Psoas muscle (tissue), 8 donors: ENCODE measurements at places on chromosomes 16 and 17. TPM values are rescaled to one million over a fixed set of nuclear protein-coding genes. Genes with fewer than 3 reads are reported as not detected.
A peak's percentile ranks its signal among the peaks of the same experiment; 100 is the strongest.

- no peak for DNase-seq
- H3K4me3 ChIP-seq: no peak overlapping the region
- H3K36me3 ChIP-seq: peaks cover 76% of the 10 kb centered on the region
- peak overlapping the region; percentile 77 for H3K27ac ChIP-seq
Observed at GRCh38 chr17:63950940-63951907, 19.1 kb upstream of the CD79B start.

DNA sequence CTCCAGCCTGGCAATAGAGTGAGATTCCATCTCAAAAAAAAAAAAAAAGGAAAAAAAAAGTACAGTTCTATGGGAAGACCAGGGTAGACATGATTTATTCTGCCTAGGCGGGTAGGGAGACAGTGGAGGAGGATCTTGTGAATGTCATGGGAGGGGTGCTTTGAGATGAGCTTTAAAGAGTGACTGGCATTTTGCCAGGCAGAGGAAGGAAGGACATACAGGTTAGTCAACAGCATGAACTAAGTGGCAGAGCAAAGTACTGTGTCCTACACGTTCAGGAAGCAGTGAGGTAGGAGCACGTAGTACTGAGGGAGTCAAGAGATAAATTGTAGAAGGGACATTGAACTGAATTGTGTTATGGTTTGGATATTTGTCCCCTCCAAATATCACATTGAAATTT is 451.5 kb downstream of the TOX3 start:
- H3K36me3 ChIP-seq: no peaks in the 10 kb centered on the region
- H3K27ac ChIP-seq: no peak overlapping the region
- no peak overlapping the region for H3K4me3 ChIP-seq
- H3K27me3 ChIP-seq: no peaks in the 10 kb centered on the region

DNA sequence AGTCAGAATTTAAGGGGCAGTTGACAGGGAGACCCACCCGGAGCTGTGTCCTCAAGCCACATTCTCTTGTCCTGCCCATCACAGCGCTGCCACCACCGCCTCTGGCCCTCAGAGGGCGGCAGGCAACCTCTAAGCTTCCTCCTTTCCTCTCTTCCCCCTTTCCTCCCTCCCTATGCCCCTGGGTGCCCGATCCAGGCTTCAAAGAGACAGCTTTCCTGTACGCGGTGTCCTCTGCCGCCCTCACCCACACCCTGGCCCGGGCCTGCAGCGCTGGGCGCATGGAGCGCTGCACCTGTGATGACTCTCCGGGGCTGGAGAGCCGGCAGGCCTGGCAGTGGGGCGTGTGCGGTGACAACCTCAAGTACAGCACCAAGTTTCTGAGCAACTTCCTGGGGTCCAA is 23.5 kb downstream of the WNT9B start:
- no peaks in the 10 kb centered on the region for H3K36me3 ChIP-seq
- no peaks in the 10 kb centered on the region for H3K27me3 ChIP-seq
- no peak for DNase-seq
- H3K4me1 ChIP-seq: no peaks in the 10 kb centered on the region
- H3K27ac ChIP-seq: no peak overlapping the region

DNA sequence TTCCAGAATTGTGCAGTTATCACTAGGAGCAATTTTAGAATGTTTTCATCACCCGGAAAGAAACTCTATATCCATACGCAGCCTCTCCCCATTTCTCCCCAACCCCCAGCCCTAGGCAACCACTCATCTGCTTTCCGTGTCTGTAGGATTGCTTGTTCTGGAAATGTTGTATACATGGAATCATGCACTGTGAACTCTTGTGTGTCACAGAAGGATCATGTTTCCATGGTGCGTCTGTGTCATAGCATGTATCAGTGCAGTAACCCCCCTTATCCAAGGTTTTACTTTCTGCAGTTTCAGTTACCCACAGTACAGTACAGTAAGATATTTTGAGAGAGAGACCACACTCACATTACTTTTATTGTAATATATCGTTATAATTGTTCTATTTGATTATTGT is 299.4 kb downstream of the CPPED1 start:
- H3K4me1 ChIP-seq: no peaks in the 10 kb centered on the region
- H3K36me3 ChIP-seq: no peaks in the 10 kb centered on the region
- H3K27ac ChIP-seq: no peak overlapping the region
- no peaks in the 10 kb centered on the region for H3K27me3 ChIP-seq

DNA sequence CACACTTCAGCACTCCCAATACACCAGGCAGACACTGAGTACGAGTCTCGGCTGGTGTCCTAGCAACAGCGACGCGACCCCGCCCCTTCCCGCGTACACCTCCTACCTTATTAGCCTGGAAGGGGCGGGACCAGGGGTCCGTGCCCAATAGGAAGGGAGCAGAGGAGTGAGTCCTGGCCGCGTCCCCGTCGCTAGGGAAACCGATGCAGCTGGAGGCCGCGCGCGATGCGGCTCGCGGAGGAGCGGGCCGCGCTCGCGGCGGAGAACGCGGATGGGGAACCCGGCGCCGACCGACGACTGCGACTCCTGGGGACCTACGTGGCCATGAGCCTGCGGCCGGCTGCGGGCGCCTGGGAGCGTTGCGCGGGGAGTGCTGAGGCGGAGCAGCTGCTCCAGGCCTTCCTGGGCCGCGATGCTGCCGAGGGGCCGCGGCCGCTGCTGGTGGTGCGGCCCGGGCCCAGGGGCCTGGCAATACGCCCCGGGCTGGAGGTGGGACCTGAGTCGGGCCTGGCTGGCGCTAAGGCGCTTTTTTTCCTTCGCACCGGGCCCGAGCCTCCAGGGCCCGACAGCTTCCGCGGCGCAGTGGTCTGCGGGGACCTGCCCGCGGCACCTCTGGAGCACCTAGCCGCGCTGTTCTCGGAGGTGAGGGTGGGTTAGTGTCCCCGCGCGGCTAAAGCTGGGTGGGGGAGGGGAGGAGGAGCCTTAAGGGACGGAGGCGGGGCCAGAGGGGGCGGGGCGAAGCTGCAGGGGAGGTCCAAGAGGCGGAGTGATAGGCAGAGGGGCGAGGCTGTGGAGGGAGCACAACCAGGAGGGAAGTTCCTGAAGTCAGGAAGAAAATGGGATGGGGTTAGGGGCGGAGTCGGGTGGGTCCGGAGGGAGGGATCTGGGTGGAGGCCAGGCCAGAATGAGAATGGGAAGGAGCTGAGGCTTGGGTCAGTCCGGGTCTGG is at the start of gene DNAH9:
TSS of gene DNAH9 (plus strand) at position 197 of the 948 bp plus-strand sequence. CDS start at position 226, 29 bp downstream.
- no peaks in the 10 kb centered on the region for H3K27me3 ChIP-seq
- no peaks in the 10 kb centered on the region for H3K36me3 ChIP-seq
- DNase-seq: peak; percentile 94
- no peaks in the 10 kb centered on the region for H3K4me1 ChIP-seq
- peak within 1 kb of the TSS; percentile 56 for H3K4me3 ChIP-seq

DNA sequence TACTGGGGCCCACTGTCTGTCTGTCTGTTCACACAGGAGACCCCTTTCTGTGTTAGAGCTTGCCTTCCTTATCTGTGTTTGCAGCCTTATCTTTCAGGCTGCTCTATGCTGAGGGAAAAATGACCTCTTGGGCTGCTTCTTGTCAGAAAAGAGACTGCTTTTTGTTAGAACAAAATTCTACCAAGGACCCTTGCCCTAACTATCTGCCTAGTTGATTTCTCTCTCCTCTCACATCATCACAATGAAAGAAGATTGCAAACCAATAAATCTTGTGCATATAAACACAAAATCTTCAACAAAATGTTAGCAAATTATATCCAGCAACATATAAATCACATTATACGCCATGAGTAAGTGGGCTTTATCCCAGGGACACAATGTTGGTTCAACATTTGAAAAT is 1117.7 kb downstream of the CDH11 start:
- no peaks in the 10 kb centered on the region for H3K27me3 ChIP-seq
- no peaks in the 10 kb centered on the region for H3K36me3 ChIP-seq
- no peaks in the 10 kb centered on the region for H3K4me1 ChIP-seq
- H3K4me3 ChIP-seq: no peak overlapping the region
- H3K27ac ChIP-seq: no peak overlapping the region

DNA sequence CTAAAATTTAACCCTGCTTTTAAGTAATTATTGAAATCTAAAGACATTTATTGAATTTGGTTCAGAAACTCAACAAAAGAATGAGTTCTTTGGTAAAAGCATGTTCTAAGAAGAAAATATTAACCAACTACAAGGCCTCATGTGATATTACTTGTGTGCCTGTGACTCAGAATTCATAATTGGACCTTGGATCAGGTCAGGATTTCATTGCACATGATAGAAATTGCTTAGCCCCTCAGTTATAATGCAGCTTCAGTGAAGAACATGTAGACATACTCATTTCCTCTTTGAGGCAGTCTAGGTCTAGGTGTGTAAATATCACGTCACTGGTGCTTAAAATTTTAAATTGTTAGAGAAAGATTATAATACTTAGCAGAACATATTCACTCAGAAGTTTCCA is 410.0 kb upstream of the SOX9 start:
- H3K4me1 ChIP-seq: no peaks in the 10 kb centered on the region
- peaks cover 4% of the 10 kb centered on the region for H3K27me3 ChIP-seq
- H3K36me3 ChIP-seq: no peaks in the 10 kb centered on the region

- peak; percentile 60 for DNase-seq
- peaks cover 9% of the 10 kb centered on the region for H3K4me1 ChIP-seq
- H3K36me3 ChIP-seq: no peaks in the 10 kb centered on the region
- H3K27ac ChIP-seq: no peak overlapping the region
Observed at GRCh38 chr16:56743840-56744239, 13.9 kb downstream of the NUP93 start.

GRCh38 chr16:49610983-49611382 is 237.4 kb downstream of the C16orf78 start:
- H3K4me1 ChIP-seq: peaks cover 7% of the 10 kb centered on the region
- DNase-seq: no peak
- no peaks in the 10 kb centered on the region for H3K36me3 ChIP-seq
- H3K4me3 ChIP-seq: no peak overlapping the region

DNA sequence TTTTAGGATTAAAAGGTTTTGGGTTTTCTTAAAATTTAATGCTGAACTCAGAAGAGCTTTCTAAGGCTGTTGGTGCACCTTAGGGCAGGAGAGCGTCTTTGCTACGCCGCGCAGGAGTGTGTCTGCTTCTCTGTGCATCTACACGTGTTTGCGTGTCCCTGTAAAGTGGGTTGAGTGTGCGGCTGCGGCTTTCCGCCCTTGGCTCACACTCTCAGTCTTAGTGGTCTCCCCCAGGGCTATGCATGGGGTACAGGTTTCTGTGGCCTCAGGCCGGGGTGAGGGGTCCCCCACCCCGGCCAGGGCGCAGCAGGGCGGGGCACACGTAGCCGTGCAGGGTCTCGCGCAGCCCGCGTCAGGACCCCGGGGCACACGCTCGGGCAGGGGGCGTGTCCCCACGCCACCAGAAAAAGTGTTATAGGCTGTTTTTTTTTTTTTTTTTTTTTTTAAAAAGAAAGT is 727 bp upstream of the TENT4B start:
- no peaks in the 10 kb centered on the region for H3K36me3 ChIP-seq
- H3K27me3 ChIP-seq: no peaks in the 10 kb centered on the region
- DNase-seq: no peak
- peak overlapping the region; percentile 92 for H3K4me3 ChIP-seq
- H3K4me1 ChIP-seq: peaks cover 25% of the 10 kb centered on the region
- H3K27ac ChIP-seq: peak overlapping the region; percentile 99

GRCh38 chr17:78112518-78113471 is 15.8 kb downstream of the TMC6 start:
- no peaks in the 10 kb centered on the region for H3K27me3 ChIP-seq
- no peak overlapping the region for H3K27ac ChIP-seq
- no peak overlapping the region for H3K4me3 ChIP-seq
- DNase-seq: peak; percentile 89
- H3K4me1 ChIP-seq: peaks cover 30% of the 10 kb centered on the region

DNA sequence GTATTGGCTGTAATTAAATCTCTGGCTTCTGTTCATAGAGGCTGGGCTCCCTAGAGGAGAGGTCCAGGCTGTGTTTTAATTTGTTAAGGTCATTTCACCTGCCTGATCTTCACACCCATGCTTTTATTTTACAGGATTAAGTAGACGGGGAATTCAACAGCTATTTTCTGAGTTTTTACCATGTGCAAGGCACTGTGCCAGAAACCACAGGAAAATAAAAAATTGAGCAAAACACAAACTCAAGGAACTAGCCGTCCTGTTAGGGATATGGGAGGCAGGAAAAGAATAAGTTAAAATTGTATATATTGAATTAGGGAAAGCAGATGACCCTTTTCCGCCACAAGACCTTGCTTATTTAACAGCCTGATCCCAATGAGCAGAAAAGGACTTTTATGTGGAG is 29.1 kb downstream of the HS3ST3A1 start:
- no peak overlapping the region for H3K27ac ChIP-seq
- H3K36me3 ChIP-seq: no peaks in the 10 kb centered on the region
- H3K4me1 ChIP-seq: no peaks in the 10 kb centered on the region
- H3K4me3 ChIP-seq: no peak overlapping the region
- no peak for DNase-seq

- H3K36me3 ChIP-seq: no peaks in the 10 kb centered on the region
- no peaks in the 10 kb centered on the region for H3K4me1 ChIP-seq
- no peak for DNase-seq
- H3K4me3 ChIP-seq: no peak overlapping the region
- no peaks in the 10 kb centered on the region for H3K27me3 ChIP-seq
Observed at GRCh38 chr16:15770512-15770911, 86.3 kb downstream of the MYH11 start.

- no peak overlapping the region for H3K27ac ChIP-seq
- DNase-seq: no peak
- no peak overlapping the region for H3K4me3 ChIP-seq
- H3K36me3 ChIP-seq: no peaks in the 10 kb centered on the region
- no peaks in the 10 kb centered on the region for H3K27me3 ChIP-seq
Observed at GRCh38 chr16:23379707-23380106, 73.3 kb downstream of the COG7 start.

The TP53TG3B gene
- not detected for total RNA-seq

The CDRT15L2 gene
- total RNA-seq: not detected

The NATD1 gene
- 25.7 TPM for total RNA-seq

The MRPL58 gene
- 60.7 TPM for total RNA-seq

The CMTM2 gene
- total RNA-seq: not detected

The CHST6 gene
- 0.15 TPM for total RNA-seq

The KCTD19 gene
- not detected for total RNA-seq

The CHST4 gene
- not detected for total RNA-seq
